A172 (cell line): ENCODE measurements at places on chromosomes 6 and 20. TPM values are rescaled to one million over a fixed set of nuclear protein-coding genes. Genes with fewer than 3 reads are reported as not detected.
A peak's percentile ranks its signal among the peaks of the same experiment; 100 is the strongest.

GRCh38 chr6:30480536-30481156 lies 8.7 kb upstream of the HLA-E start:
- peak; percentile 26 for DNase-seq

BMP6 gene
- 0.07 and 0.22 TPM in 2 replicates for total RNA-seq

DNA sequence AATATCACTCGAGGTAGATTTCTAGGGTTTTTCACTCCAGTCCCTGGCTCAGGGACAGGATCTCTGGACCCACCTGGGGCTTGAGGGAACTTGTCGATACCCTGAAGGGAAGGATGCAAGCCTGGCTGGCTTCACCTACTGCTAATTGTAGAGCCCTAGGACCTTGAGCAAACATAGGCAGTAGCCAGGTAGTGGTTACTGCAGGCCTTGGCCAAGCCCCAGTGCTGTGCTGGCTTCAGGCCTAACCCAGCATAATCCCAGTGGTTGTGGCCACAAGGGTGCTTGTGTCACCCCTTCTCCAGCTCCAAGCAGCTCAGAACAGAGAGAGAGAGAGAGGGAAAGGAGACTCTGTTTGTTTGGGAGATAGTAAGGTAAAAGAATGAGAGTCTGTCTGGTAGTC lies 5.8 kb upstream of the MCM9 start:
- no peak for DNase-seq

CLVS2 gene
- total RNA-seq: not detected in 2 replicates

DNA sequence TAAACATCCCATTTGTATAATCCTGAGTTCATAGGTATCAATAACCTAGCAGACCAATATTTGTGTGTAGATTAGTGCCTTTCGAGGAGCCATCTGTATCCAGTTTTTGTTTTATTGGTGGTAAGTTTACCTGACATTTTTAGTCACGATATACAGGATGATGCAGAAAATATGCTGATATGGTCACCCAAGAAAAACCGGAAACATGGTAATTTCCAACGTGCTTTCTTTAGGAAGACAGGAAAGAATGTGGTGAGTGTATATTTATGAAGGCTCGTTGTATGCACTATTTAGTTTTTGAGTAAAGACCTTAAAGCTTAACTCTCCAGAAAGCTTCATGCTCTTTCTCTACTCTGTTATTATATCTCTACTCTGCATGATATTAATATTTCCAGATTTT lies 180.2 kb upstream of the PHACTR1 start:
- no peak for DNase-seq

GRCh38 chr6:161319231-161319630 lies 45.4 kb upstream of the AGPAT4 start:
- no peak for DNase-seq

DNA sequence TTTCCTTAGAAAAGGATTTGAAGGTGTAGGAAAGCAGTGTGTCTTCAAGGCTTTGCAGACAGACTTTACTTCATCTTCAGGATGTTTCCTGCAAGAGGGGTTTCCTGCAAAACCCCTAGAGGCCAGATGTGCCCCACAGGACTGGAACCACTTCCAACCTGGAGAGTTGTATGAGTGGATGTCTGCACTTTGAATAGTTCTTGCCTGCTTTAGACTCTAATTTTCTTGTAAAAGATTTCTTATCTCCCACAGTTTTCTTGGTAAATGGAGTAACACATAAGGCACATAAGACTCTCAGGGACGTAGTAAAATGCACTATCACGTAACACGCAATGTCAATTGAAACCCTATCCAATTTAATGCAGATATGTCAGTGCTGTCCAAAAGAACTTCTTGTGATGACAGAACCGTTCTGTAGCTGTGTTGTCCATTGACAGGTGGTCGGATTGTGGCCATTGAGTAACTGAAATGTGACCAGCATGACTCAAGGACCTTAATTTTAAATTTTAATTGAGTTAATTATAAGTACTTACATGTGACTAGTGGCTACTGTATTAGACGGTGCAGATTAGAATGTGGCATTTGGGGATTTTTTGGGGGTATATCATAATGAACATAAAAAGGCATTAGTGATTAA lies 118.7 kb downstream of the JARID2 start:
- DNase-seq: no peak

GRCh38 chr6:53461041-53461656 lies 83.8 kb downstream of the GCLC start:
- no peak for DNase-seq

GRCh38 chr6:7260291-7261031 lies 52.5 kb downstream of the SSR1 start:
- no peak for DNase-seq

ASIP gene
- not detected in 2 replicates for total RNA-seq

ECT2L gene
- not detected in 2 replicates for total RNA-seq

- DNase-seq: no peak
These were observed 1.7 kb upstream of the RTEL1 start for GRCh38 chr20:63656451-63656850.

GRCh38 chr6:100724222-100724621 lies 156.9 kb downstream of the ASCC3 start:
- no peak for DNase-seq

SAMHD1 gene
- 24.3 and 29.5 TPM in 2 replicates for total RNA-seq

GRCh38 chr20:63071541-63072181 lies 64.9 kb upstream of the BHLHE23 start:
- DNase-seq: peak; percentile 66

TRIM31 gene
- total RNA-seq: not detected in 2 replicates

GRCh38 chr6:88823998-88824397 lies 139.4 kb downstream of the RNGTT start:
- DNase-seq: peak; percentile 8

GRCh38 chr6:45275358-45275757 lies 52.8 kb upstream of the RUNX2 start:
- no peak for DNase-seq
